Nephron progenitor cell (in vitro differentiated cells): ENCODE measurements at places on chromosomes 1 and 21.

GRCh38 chr1:16972189-16972895 lies 8.1 kb downstream of the MFAP2 start:
- no peaks in the 10 kb centered on the region for H3K27me3 ChIP-seq
- H3K27ac ChIP-seq: peak overlapping the region; percentile 98
- H3K4me3 ChIP-seq: no peak overlapping the region
- H3K36me3 ChIP-seq: peaks cover 4% of the 10 kb centered on the region
- peak; percentile 36 for DNase-seq

DNA sequence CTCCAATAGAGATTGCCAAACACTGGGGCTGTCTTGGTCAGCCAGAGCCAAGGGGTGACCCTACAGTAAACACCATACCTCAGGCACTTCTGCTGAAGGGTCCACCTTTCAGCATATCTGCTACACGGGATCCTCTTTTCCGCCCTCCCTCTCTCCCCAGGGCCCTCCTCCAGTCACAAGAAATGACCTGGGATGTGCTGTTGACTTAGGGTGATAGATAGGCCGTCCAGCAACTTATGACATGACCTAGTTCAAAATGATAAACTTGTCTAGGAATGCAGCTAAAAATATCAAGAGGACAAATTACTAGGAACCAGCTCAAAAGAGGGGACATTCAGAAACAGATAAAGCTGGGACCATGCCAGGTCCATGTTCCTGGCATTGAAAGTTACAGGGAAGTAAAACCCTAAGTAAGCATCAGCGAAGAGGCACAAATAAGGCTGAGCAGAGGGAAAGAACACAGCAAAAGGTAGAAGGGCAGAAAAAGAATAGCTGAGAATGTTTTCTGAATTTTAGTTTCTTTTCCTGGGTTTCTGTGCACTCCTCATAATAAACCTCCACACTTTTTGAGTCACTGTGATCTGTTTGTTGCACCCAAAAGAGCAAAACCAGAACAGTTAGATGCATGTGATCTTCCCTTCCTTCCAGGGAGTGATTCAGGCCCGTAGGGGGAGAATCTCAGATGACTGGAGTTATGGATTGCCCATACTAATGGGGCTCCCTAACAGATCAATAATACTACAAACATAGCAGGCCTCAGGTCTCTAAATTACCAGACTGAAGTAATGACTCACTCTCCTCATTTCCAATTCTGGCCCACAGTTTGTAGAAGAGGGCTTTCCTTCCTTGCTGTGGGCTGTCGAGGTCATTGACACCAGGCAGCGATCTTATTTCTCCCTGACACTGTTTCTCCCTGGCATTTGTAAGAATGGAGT lies 48.9 kb upstream of the F3 start:
- DNase-seq: no peak
- no peak overlapping the region for H3K4me3 ChIP-seq
- peak overlapping the region; percentile 79 for H3K27ac ChIP-seq
- no peaks in the 10 kb centered on the region for H3K36me3 ChIP-seq

- no peak for DNase-seq
- no peak overlapping the region for H3K27ac ChIP-seq
- H3K36me3 ChIP-seq: no peaks in the 10 kb centered on the region
- H3K4me3 ChIP-seq: no peak overlapping the region
These were observed 334.8 kb upstream of the VAMP3 start for GRCh38 chr1:7436056-7437005.

DNA sequence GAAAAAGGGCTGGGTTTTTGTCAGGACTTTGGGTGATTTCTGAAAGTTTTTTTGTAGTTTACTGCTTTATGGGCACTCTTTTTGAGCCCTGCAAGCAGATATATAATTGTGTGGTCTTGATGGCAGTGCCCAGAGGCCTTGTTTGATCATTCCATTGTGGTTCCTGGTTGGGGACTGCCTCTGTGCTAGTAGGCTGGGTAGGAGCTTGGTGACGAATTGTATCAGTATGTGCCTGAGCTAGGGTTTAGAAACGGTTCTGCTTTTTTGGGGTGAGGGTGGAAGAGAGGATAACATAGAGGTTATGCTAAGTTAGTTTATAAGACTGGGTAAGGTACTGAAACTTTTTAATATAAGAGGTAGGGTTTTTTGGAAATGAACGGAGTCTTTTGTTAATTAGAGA lies 139.7 kb upstream of the ETV3 start:
- H3K27me3 ChIP-seq: peaks cover 4% of the 10 kb centered on the region
- no peak for DNase-seq
- no peak overlapping the region for H3K4me3 ChIP-seq
- no peaks in the 10 kb centered on the region for H3K36me3 ChIP-seq
- H3K4me1 ChIP-seq: no peaks in the 10 kb centered on the region
- no peak overlapping the region for H3K27ac ChIP-seq

GRCh38 chr1:26724926-26725325 lies 29.1 kb downstream of the ARID1A start:
- peaks cover 21% of the 10 kb centered on the region for H3K36me3 ChIP-seq
- DNase-seq: no peak
- no peak overlapping the region for H3K27ac ChIP-seq
- peak overlapping the region; percentile 3 for H3K4me3 ChIP-seq
- H3K4me1 ChIP-seq: peaks cover 72% of the 10 kb centered on the region

GRCh38 chr1:32055416-32055815 lies 17.3 kb upstream of the TMEM39B start:
- H3K36me3 ChIP-seq: peaks cover 82% of the 10 kb centered on the region
- no peaks in the 10 kb centered on the region for H3K27me3 ChIP-seq

- peaks cover 22% of the 10 kb centered on the region for H3K4me1 ChIP-seq
- H3K36me3 ChIP-seq: no peaks in the 10 kb centered on the region
- no peak overlapping the region for H3K27ac ChIP-seq
- no peaks in the 10 kb centered on the region for H3K27me3 ChIP-seq
- H3K4me3 ChIP-seq: no peak overlapping the region
These were observed 47.1 kb upstream of the COL6A2 start for GRCh38 chr21:46050668-46051378.

GRCh38 chr1:31161571-31161970 lies 78.1 kb downstream of the NKAIN1 start:
- no peak overlapping the region for H3K27ac ChIP-seq
- H3K4me3 ChIP-seq: no peak overlapping the region
- no peaks in the 10 kb centered on the region for H3K27me3 ChIP-seq
- no peak for DNase-seq

GRCh38 chr1:53336146-53336545 lies 8.3 kb upstream of the LRP8 start:
- H3K4me3 ChIP-seq: no peak overlapping the region
- no peak for DNase-seq
- H3K27ac ChIP-seq: no peak overlapping the region
- peaks cover 6% of the 10 kb centered on the region for H3K4me1 ChIP-seq

DNA sequence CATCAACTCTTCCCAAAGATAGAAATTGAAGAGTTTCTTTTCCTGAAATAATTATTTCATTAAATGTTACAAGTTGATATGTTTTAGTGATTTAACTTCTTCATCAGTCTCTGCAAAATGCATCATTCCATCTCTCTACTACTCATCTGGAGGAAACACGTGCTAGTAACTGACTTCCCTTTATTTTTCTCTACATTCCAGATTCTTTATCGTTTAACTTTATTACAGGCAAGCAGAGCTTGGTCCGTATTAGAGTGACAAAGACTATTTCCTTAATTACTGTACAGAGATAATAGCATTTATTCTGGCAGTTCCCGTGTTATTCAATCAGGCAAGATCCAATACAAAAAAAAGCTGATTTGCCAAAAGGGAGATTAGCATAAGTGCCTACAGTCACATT lies 88.6 kb downstream of the TM2D1 start:
- no peak for DNase-seq
- H3K4me3 ChIP-seq: no peak overlapping the region
- peaks cover 3% of the 10 kb centered on the region for H3K27me3 ChIP-seq

DNA sequence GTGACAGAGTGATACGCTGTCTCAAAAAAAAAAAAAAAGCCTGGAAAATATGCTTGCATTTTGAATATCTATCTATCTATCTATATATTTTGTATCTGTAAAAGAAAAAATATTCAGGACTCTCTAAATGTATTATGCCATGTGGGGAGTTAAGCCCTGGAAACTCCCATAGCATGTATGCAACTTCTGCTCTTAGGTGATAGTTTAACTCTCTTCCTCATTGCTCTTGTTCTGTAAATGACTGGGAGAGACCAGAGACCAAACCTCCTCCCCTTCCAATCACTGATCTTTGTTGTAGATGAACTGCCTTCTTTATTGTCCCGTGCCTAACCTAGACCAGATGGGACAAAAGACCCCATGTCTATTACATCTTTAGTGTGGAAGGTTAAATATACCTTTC lies 37.6 kb upstream of the CAMTA1 start:
- no peak overlapping the region for H3K27ac ChIP-seq
- peaks cover 39% of the 10 kb centered on the region for H3K27me3 ChIP-seq
- H3K36me3 ChIP-seq: no peaks in the 10 kb centered on the region
- H3K4me3 ChIP-seq: no peak overlapping the region
- peaks cover 12% of the 10 kb centered on the region for H3K4me1 ChIP-seq

DNA sequence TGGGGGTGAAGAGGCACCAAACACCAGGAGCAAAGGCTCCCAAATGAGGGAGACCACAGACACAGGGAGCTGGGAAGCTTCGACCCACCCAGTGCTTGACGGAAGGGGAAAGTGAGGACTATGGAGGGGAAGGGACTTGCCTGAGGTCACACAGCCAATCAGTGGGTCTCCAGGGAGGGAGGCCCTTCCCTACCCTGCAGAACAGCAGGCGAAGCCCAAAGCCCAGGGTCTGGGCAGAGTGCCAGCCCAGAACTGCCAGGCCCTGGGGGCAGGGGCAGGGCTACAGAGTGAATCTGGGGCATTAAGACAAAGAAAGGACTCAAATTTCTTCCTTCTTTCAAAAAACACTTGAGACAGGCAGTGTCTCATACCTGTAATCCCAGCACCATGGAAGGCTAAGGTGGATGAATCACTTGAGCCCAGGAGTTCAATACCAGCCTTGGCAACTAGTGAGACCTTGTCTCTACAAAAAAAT lies 45.5 kb upstream of the ECE1 start:
- no peaks in the 10 kb centered on the region for H3K36me3 ChIP-seq
- peaks cover 87% of the 10 kb centered on the region for H3K4me1 ChIP-seq
- H3K4me3 ChIP-seq: no peak overlapping the region
- no peak overlapping the region for H3K27ac ChIP-seq
- no peak for DNase-seq

DNA sequence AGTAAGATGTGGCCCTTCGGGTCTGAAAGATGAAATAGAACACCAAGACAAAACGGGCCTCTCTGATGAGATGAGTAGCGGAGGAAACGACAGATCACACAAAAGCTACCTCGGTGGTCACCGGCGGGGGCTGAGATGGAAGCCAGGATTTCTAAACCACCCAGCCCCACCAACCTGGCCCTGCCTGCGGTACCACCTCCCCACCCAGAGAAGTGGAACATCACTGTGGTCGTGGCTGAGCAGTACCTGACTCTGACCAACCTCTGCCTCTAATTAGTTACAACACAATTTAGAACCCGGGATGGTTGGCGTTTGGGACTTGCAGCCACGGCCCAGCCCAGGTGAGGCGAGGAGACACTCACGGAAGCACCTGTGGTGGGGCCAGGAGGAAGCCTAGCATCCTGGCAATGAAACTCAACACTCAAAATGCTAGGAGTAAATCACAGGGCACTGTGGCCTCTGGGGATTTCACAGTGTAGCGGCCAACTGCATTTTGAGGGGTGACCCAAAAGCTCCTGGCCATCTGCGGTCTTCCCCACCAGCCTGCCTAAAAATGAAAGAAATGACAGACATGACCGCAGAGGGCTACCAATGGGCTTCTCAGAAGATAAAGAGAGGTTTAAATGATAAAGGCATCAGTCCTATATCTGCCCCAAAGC lies 73.4 kb downstream of the ITPKB start:
- peaks cover 55% of the 10 kb centered on the region for H3K4me1 ChIP-seq
- no peaks in the 10 kb centered on the region for H3K36me3 ChIP-seq
- DNase-seq: no peak
- no peak overlapping the region for H3K27ac ChIP-seq
- H3K27me3 ChIP-seq: peaks cover 25% of the 10 kb centered on the region

- no peaks in the 10 kb centered on the region for H3K36me3 ChIP-seq
- no peak overlapping the region for H3K4me3 ChIP-seq
- H3K27ac ChIP-seq: no peak overlapping the region
- H3K4me1 ChIP-seq: no peaks in the 10 kb centered on the region
- no peak for DNase-seq
These were observed 76.0 kb downstream of the DTL start for GRCh38 chr1:212111536-212111935.

DNA sequence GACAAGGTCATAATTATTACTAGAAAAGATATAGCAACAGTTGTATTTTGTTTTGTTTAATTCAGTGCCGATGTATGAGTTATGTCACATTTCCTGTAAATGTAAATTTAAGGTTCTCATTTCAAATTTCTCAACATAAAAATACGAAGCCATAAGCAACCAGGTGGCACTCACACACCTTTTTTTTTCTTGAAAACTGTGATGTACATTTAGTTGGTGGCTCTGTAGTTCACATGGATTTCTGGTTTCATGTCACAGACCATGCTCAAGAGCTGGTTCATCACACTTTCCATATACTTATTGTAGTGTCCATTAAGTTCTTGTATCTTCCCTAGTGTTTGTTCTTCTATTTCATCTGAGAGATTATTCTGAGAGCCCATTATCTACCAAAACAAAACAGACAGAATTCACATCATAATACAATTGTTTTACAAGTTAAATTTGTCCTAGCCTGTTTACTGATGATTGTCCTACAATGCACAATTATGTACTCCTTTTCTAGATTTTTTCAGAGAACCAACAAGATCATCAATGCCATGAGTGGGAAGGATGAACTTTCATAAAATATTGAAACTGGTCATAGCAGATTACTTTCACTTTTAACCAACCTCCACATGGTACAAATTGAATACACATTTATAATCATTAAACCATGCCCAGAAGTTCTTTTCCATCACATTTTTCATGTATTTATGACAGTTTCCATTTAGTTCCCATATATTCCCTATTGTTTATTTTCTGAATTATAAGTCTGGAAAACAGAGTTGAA lies 17.1 kb downstream of the ATP6V1G3 start:
- no peak overlapping the region for H3K4me3 ChIP-seq
- H3K27me3 ChIP-seq: no peaks in the 10 kb centered on the region
- no peak for DNase-seq

DNA sequence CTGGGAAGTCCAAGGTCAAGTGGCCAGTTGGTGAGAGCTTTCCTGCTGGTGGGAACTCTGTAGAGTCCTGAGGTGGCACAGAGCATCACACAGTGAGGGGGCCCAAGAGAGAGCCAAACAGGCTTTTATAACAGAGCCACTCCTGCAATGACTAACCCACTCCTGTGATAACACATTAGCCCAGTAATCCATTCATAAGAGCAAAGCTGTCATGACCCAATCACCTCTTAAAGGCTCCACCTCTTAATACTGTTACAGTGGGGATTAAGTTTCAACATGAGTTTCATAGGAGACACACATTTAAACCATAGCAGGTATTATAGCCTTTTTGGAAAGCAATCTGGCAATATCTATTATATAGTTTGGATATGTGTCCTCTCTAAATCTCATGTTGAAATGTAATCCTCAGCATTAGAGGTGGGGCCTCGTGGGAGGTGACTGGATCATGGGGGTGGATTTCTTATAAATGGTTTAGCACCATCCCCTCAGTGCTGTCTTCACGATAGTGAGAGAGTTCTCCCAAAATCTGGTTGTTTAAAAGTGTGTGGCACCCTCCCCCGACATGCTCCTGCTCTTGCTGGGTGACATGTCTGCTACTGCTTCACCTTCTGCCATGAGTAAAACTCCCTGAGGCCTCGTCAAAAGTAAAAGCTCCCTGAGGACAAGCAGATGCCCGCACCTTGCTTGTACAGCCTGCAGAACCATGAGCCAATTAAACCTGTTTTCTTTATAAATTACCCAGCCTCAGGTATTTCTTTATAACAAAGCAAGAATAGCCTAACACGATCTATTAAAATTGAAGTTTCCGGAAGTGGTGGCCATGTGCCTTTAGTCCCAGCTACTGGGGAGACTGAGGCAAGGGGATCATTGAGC lies 64.5 kb downstream of the CD58 start:
- DNase-seq: no peak
- H3K36me3 ChIP-seq: peaks cover 5% of the 10 kb centered on the region
- H3K4me3 ChIP-seq: no peak overlapping the region
- H3K4me1 ChIP-seq: no peaks in the 10 kb centered on the region
- H3K27ac ChIP-seq: no peak overlapping the region
